ENCODE measurements at places on chromosomes 5 and 9.

DNA sequence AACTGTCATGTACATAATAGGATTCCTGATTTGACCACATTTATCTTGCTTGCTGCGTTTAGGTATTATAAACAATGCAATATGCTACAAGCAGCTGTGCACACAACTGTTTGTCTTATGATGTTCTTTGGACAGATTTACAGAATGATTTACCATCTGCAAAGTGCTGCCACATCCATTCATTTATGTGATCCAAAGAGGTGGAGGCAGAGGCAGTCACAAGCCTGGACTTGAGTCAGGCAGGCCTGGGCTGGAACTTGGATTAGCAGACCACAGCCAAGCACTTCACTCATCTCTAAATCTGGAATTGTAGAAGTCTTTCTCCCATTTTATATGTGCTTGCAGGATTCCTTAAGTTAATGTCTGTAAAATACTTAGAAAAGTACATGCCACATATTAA is 149.0 kb downstream of the INSYN2B start:
- DNase-seq = no peak

- DNase-seq = no peak
These were observed 55.7 kb upstream of the EQTN start for GRCh38 chr9:27352457-27353165.

DNA sequence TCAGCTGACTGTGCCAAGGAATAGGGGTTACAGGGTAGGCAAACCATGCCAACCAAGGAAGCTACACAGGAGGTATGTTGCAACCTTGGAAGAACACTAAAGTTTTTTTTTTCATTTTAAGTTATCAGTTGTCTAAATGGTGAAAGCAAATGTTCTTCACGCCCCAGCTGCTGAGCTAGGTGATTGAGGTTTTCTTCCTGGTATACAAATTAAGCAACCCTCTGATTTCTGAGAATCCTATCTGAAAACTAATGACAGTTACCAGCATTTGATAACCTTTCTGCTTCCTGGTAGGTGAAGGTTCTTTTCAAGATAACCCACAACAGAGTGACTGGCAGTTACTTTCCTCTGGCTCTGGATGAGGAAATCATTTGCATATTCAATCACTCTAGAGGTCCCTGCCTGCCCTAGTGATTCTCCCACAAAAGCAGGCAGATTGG is 194.9 kb downstream of the ATP10B start:
- no peak for DNase-seq

DNA sequence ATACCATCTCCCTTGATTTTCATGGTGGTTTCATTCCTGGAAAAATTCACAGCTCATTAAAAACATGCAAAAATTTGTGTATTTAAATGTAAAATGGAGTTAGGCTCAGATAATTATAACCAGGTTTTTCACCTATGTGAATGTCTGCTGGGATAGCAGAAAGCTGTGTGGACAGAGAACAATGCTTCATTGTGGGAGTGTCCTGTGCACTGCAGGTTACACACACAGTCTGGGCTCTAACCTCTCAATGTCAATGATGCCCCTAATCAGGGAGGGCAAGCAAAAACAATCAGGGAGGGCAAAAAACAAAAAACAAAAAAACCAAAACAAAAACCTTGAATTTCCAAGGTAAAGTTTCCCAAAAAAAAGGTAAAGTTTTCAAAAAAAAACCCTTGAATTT is 158.9 kb upstream of the KLF9 start:
- DNase-seq = no peak

DNA sequence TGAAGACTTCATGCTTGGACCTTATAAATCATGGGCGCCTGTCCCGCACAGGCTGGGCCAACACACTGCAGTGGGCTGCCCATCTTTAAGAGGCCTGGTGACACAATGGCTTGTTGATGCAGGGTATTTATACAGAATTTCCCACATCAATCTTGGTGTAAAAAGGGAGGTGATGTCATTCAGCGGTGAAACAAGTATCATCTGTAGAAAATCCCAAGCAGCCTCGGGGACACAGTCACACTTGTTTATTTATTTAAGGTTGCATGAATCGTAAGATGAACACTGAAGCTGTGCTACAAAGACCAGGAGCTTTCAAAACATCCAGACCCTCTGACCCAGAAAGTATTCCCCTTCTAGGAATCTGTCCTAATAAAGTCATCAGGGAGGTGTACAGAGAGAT is 40.5 kb downstream of the SMIM23 start:
- DNase-seq = no peak

DNA sequence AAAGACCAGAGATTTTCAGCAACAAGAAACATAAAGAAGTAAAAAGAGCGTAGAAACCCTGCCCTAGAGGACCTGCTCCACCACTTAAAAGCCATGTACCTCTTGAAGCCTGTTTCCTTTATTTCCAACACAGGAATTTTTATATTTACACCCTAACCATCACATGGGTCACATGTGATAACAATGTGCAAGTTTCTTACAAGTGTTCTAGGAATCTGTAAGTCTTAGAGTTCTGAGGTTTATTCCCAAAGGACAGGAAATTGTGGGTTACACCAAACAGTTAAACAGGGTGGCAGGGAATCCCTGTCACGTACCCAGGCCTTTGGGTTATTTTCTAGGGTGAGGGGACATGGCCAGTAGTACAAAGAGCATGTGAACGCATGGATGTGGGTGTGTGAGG is 108.6 kb upstream of the CCDC152 start:
- no peak for DNase-seq

- no peak for DNase-seq
These were observed 103.0 kb downstream of the NTRK2 start for GRCh38 chr9:84772511-84772910.

GRCh38 chr5:32369542-32370155 is 56.9 kb upstream of the MTMR12 start:
- no peak for DNase-seq

GRCh38 chr5:98398465-98398864 is 375.0 kb upstream of the RGMB start:
- no peak for DNase-seq

DNA sequence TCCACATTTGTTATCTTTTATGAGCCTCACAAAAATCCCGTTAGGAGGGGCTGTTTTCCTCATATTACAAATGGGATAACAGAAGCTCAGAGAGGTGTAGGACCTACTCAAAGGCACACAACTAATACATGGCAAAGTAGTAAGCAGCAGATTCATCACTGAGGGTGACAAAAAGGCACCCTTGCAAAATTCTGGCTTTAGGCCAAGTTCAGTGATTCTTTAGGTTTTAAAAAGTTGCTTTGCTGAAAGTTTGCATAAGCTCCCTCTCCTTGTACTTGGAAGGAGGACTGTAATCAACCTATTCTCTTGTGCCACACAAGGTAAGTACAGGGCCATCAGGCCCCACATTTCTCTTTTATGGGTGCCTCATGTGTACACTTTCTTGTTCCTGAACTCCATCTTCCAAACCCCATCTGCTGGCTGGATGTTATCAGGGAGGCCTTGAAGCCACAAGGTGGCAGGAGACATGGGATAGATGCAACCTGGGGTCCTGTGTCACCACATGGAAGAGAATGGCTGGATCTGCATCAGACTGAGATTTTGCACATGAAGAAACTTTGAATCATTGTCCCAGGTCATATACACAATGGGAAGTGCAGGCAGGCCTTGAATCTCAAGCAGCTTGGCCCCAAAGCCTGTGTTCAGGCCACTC is 311.6 kb downstream of the MSX2 start:
- no peak for DNase-seq

DNA sequence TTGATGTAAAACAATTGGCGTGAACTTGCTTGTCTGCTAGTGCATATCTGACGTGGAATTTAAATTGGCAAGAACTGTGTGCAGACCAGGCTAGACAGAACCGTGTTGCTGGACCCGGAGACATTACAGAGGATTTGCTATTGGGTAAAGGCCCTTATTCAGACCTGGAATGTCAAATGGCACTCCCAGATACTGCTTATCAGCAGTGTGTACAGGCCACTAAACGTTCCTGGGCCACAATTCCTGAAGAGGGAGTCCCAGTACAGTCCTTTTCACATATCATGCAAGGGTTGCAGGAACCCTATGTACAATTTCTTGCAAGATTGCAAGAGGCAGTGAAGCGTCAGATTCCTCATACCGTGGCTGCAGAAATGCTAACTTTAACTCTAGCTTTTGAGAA is 13.5 kb upstream of the MCCC2 start:
- DNase-seq = no peak

DNA sequence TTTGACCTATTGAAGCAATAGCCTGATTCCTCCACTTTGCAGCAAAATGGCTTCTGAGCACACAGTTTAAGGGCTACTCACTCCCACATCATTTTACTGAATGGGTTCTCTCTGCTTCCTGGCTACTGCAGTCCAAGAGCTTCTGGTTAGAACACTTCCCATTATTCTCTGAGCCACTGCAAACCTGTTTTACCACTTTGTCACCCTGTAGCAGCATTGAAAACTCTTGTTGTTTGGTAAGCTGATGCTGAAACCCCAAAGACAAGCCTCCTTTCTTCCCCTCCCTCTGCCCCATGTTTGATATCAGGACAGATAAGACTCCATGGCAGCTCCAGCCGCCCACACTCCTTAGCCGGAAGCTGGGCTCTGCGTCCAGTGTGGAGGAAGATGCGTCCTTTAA is 84.4 kb upstream of the RARS1 start:
- DNase-seq = no peak

GRCh38 chr5:116520771-116521170 is 53.9 kb downstream of the SEMA6A start:
- DNase-seq = no peak

DNA sequence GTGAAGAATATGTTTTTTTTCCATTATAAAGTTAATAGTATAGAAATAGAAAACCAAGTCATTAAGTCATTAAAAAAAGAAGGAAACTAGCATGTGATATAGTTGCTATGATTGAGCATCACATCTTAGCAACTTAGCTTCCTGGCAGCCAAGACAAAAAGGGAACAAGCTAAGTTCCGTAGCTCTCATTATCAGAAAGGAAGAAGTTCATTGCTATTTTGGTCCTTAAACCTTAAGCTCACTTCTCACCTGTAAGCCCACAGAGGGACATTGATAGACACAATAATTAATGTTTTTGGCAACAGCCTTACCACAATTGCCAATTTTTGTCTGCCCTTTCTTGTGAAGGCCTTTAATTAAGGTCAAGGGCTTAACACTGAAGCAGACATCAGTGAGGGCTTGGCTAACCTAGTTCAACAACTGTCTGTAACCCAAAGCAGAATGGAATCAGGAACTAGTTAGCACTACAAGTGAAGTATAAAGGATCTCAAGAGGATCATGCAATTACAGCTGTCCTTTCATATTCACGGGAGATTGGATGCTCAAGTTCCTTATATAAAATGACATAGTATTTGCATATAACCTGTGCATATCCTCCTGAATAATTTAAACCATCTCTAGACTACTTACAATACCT is 24.0 kb upstream of the KLF4 start:
- DNase-seq = no peak

- DNase-seq = no peak
These were observed 139.6 kb downstream of the YIPF5 start for GRCh38 chr5:144030904-144031303.

GRCh38 chr9:94517254-94517653 is 37.6 kb upstream of the PCAT7 start:
- DNase-seq = no peak

GRCh38 chr5:143682246-143682905 is 129.6 kb upstream of the HMHB1 start:
- no peak for DNase-seq

DNA sequence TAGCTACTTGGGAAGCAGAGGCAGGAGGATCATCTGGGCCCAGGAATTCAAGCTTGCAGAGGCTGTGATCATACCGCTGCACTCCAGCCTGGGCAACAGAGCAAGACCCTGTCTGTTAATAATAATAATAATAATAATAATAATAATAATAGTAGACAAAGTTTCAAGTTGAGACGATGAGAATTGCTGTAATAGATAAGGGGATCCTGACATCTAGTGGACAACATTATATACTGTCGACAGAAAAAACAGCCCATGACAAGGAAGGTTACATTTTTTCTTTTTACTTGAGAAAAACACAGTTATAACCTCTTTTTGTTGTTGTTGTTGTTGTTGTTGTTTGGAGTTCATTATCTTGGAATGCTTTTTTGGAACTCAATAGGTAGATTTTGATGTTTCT is 35.3 kb downstream of the NDFIP1 start:
- DNase-seq = no peak

- DNase-seq = no peak
These were observed 1.5 kb downstream of the CTNNA1 start for GRCh38 chr5:138754699-138755057.

GRCh38 chr9:27599102-27599869 is 26.0 kb upstream of the C9orf72 start:
- no peak for DNase-seq

DNA sequence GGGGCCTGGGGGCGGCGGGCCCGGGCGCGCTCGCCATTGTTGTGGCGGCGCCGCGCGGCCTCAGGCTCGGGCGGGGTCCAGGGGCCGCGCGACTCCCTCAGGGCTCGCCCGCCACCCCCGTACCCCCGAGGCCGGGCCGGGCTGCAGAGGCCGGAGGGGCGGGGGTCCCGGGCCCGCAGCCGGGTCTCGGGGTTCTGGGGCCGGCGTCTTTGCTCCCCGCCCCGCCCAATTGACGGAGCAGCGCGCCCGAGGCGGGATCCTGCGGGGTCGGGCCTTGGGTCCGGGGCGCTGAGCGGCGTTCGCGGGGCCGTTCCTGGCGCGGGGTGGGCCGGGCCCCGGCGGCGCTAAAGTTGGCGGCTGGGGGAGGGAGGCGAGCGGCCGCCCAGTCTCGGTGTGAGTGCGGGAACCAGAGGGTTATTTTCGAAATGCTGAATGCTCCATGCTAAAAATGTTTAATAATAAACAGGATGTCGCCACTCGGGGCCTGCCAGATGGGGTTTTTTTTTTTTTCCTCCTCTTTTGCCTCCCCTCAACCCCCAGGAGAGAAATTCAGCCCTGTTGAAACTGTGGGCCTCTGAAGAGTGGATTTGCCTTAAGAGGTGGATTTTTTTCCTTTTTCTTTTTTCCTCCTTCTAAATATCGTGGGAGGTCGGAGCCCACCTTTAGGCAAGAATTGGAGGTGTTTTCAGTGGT is 724 bp downstream of the PRRC2B start:
- DNase-seq = peak; percentile 74

DNA sequence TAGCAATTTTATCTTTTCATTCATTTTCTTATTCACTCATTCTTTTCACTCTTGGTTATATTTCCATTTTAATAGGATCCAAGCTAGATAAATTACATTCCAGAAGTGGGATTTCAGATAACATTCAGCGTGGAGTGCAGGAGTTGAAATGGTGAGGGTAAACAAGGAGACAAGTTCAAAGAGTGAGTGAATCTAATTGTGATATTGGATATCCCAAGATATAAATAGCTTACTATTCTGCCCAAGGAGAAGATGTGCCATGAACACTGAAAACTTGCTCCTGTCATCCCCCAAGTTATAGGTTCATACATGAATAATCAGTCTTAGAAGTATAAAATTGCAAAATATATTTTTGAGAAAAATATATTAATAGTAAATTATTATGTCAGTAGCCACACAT is 459.3 kb downstream of the CETN3 start:
- DNase-seq = no peak

- no peak for DNase-seq
These were observed 43.9 kb downstream of the PCDH1 start for GRCh38 chr5:141834331-141834730.

- no peak for DNase-seq
These were observed 40.9 kb downstream of the SVEP1 start for GRCh38 chr9:110538647-110539041.

All from activated T-cell treated with anti-CD3 and anti-CD28 coated beads, Interleukin-2, amount 50 U/mL, for 24 hours (primary cell).